Transverse colon (tissue), 4 donors: ENCODE measurements at places on chromosomes 7 and 10. TPM values are rescaled to one million over a fixed set of nuclear protein-coding genes. Genes with fewer than 3 reads are reported as not detected.
A peak's percentile ranks its signal among the peaks of the same experiment; 100 is the strongest.

- DNase-seq, result no peak
Measured at GRCh38 chr7:30327813-30328212, 43.4 kb downstream of the ZNRF2 start.

GRCh38 chr7:25208525-25209221 lies 19.6 kb downstream of the NPVF start:
- DNase-seq, result no peak

- DNase-seq, result no peak
Measured at GRCh38 chr10:100995181-100995580, 4.4 kb upstream of the LZTS2 start.

DNA sequence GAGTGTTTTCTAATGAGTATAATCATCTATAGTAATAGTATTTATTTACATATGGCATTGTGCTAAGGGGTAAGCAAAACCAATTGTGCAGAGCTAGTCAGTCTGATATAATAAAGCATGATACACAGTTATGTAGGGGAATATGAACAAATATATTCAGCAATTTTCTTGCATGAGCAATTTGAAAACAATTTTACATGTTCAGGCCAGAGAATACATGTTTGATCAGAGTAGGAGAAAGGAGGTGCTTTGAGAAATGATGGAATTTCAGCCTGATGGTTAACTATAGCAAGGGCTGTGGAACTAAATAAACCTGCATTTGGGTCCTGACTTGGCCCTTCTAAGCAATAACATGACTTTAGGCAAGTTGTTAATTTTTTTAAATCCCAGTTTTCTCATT lies 214.5 kb downstream of the TWIST1 start:
- DNase-seq, result no peak

- no peak for DNase-seq
Measured at GRCh38 chr10:123045961-123046731, 37.3 kb downstream of the ACADSB start.

GRCh38 chr7:130872756-130873448 lies 138.9 kb upstream of the KLF14 start:
- DNase-seq, result no peak

- peak; percentile 10 for DNase-seq
Measured at GRCh38 chr7:72058579-72058978, 353.6 kb downstream of the CALN1 start.

DNA sequence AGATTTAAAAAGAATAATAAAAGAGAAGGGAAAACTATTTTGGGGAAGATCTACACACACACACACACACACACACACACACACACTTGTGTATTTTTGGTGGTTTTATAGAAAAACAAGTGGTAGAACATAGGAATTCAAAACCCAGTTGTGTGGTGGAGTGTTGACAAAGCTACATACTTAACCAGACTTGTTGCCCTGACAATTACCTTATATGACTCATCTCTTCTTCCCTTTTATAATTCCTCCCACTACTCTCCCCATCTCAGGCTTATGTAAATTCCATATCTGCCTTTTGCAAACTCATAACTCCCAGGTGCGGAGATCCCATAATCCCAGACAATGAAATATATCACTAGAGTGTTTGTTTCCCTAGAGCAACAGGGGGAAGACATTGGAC lies 873.7 kb downstream of the NXPH1 start:
- no peak for DNase-seq

- no peak for DNase-seq
Measured at GRCh38 chr7:46226860-46227259, 305.8 kb upstream of the IGFBP3 start.

DNA sequence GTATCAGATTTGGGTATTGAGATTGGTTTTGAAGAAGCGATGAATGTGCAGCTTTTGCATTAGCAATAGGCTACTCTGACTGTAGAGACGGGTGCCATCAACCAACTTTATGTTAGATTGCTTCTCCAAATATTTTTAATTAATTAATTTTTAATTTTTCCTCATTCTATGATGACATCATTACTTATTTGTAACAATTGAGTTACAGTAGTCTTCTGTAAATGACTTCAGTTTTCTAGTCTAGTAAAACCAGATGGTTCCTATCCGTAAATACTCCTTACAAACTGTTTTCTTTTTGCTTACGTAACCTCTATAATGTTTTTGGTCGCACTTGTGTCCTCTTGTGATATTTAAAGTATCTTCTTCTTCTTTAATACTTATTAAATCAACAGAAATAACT lies 118.1 kb downstream of the ZNF736 start:
- DNase-seq, result no peak

DNA sequence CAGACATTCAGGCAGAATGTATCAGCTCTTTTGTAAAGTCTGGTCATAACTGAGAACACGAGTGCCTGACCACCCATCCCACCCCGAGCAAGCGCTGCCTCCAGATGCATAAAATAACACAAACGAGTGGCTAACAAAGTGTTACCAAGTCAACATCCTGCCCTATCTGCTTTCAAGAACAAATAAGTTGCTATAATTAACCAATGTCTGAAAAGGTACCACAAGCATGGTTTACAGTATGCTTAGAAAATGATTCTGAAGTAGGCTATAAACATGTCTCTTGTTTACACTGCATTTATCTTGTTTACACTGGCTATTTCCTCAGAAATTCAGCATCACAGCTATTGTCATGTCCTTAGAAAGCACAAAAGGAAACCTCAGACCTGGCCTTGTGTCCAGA lies 49.5 kb downstream of the PIK3AP1 start:
- DNase-seq, result no peak

GRCh38 chr10:24439935-24440334 lies 231.0 kb downstream of the KIAA1217 start:
- no peak for DNase-seq

DNA sequence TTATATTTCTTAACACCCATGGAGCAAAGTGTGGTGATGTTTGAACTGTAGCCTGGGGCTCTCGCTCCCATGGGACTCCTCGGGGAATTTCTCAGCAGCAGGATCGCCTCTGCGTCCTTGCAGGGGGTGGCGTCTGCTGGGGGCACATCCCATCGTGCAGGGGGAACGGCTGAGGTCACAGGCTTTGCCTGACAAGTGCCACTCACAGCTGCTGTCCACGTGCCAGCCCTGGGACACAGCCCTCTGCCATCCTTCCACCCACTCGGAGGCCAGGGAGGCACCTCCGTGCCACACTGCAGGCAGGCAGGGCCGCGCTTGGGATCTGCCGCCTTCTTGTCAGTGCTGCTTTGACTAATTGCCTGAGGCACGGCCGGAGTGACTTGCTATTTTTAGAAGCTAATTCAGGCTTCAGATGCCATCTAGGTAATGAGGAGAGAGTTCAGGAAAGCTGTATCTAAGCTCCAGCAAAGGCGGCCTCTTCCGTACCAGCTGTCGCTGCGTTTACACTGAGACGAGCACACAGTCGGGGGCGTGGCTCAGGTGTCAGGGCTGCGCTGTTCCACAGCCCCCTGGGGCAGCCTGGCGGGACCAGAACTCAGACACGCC lies 45.7 kb downstream of the PITRM1 start:
- peak; percentile 60 for DNase-seq

DNA sequence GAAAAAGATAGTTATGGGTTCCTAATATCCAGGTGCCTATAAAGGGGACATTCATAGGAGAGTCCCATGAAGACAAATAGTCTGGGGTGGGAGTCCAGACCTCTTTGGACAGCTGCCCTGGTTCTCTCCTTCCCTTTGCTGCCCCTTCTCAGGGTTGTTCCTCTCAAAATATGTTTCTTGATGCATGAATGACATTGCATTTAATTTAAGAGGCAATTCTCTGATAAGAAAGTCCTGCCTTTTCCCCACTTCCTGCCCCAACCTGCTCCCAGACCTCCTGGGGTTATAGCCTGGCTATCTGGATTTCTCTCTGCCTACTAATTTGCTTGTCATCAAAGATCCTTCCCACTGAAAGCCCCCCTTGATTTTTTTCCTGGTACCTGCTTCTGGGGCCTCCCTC lies 12.5 kb upstream of the BTRC start:
- no peak for DNase-seq

- DNase-seq, result no peak
Measured at GRCh38 chr10:14617852-14618251, 156.8 kb downstream of the FAM107B start.

DNA sequence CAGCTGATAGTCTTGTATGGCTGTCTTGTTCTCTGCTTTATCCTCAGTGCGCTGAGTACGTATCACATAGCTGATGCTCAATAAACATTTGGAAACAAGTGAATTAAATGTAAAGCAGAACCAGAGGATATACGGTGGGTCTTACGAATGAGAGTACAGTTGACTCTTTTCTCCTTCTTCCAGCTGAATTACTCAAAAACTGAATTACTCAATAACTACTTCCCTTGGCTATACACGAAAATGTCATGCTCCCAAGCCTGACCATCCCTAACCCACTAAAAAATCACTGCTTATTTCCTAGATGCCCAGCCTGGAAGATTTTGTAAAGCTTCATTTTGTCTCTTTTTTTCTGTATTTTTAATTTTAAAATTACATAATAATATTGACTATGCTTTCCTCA lies 3.2 kb upstream of the RSU1 start:
- no peak for DNase-seq

DNA sequence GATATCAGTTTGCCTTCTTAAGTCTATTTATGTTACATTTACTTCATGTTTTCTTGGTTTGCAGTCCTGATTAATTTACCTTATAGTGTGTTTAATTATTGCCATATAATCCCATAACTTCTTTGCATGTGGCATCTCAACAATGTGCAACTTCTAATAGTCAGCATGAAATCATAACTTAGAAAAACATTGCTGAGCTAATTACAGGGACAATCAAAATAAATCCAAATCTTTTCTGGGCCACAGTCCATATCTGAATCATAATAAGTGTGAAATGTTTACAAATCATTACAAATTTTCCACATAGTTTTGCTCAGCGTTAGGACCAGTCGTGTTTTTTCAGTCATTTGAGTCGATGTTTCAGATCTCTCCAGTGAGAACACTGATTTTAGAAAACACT lies 29.1 kb upstream of the CABCOCO1 start:
- DNase-seq, result no peak

DNA sequence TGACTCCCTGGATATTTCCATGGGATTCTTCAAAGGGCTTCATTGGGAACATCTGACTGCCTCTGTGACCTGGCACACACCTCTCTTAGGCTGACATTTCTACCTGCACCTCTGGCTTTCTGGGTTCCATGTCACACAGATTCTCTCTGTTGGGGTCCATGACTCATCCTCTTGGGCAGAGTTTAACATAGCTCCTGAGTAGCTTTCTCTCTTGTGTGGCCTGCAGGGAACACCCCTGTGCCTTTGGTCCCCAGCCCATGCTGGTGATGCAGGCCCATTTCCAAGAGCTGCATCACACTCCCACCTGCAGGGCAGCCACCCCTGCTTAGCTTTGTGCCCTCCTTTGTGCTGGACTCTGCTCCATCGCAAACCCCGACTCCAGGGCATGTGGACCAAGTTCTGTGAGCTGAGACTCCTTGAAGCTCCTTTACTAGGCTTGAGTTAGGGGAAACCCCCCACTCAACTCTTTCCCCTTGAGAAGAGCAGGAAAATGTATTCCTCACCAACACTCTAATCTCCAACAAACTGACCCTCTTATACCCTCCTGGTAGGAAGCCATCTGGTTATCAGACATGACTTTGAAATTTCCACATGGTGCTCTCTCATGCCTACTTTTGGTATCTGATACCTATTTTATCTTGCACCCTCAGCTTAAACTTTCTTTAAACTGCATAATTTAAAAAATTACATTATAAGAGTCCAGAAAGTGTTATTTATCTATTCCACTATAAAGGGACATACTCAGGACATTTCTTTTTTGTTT lies 93.3 kb downstream of the ZNF777 start:
- DNase-seq, result no peak

DNA sequence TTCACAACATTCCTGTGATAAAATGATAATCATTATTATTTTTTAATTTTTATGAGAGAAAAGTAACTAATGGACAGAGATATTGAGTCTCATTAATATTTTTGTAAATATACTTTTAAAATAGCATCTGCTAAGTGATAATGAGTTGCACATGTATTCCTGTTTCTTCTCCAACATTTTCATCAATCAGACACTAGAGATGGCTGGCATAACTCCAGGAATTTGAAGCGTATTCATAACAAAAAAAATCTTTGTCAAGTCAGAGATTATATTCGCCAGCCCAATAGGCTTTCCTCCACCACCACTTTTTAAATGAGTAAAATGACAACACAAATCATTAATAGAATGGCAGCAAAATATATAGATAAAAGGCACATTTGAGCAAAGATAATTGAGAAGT lies 524.0 kb upstream of the KCND2 start:
- DNase-seq, result no peak

DNA sequence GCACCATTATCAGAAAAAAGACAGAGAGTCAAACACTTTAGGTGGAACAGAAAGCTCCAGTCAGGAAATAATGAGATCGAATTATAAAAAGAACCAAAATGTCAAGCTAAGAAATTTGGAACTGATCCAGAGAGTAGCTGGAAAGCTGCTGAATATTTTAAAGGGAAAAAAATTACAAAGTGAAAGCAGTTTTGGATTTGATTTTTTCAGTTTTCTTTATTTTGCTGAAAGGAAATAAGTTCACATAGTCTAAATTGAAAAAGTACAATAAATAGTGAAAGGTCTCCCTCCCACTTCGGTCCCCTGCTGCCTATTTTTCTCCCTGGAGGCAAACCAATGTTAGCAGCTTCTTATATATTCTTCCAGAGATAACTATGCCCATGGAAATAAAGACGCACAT lies 11.3 kb upstream of the TOMM7 start:
- no peak for DNase-seq

DNA sequence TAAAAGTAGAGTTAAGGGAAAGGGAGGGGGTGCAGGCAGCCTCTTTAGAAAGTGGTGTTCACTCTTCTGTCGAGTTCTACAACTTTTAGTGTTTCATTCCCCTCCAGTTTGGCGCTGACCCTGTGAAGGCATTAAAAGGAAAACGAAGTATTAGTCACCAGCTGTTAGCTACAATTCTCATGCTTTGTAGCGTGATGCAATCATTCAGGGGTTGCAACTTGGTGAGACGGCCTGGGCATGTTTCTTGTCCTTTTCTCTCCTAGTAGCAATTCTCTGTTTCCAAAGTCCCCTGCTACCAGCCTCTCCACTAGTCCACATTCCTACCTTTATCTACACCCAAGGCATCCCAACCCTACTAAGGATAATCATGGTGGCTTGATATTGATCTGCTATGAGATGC lies 33.7 kb upstream of the DGKI start:
- DNase-seq, result no peak

GRCh38 chr7:51080216-51080615 lies 236.4 kb downstream of the COBL start:
- DNase-seq, result no peak

Gene FAM25G
- not detected for total RNA-seq

Gene SLC29A3
- 2.0 TPM for total RNA-seq

Gene CHAT
- total RNA-seq, result 3.8 TPM

Gene ZNF804B
- total RNA-seq, result not detected

Gene SFXN3
- total RNA-seq, result 54.6 TPM

Gene AQP1
- total RNA-seq, result 98.3 TPM

Gene HHEX
- 2.0 TPM for total RNA-seq

Gene NRG3
- 1.4 TPM for total RNA-seq

Gene FAS
- total RNA-seq, result 58.5 TPM

Gene DNAJC30
- total RNA-seq, result 6.2 TPM

Gene TDRD1
- total RNA-seq, result 0.14 TPM

Gene TMEM243
- not detected for total RNA-seq

Gene MLXIPL
- 34.8 TPM for total RNA-seq

Gene MGAM2
- 62.3 TPM for total RNA-seq

Gene MSMB
- total RNA-seq, result not detected

Gene IKZF1
- total RNA-seq, result 48.4 TPM

Gene NKX1-2
- total RNA-seq, result not detected
